ENCODE measurements at places on chromosomes 5 and 9.
A peak's percentile ranks its signal among the peaks of the same experiment; 100 is the strongest.

GRCh38 chr5:115626445-115626823 lies 598 bp upstream of the TMED7 start:
- DNase-seq = peak; percentile 22

DNA sequence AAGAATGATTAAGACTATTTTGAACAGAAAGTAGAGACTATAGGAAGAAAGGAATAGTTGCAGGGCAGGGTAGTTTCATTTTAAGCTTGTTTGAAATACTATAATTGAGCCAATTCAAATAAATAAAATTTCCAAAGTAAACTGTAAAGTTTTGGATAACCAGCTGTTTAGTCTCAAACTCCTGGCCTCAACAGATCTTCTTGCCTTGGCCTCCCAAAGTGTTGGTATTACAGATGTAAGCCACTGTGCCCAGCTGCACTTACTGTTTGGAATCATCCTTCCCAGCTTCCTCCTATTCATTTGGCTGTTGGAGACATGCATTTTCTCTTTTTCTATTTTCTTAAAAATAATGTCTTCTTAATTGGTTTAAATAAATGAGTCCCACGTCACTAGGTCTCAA lies 231.0 kb downstream of the NNT start:
- DNase-seq = no peak

DNA sequence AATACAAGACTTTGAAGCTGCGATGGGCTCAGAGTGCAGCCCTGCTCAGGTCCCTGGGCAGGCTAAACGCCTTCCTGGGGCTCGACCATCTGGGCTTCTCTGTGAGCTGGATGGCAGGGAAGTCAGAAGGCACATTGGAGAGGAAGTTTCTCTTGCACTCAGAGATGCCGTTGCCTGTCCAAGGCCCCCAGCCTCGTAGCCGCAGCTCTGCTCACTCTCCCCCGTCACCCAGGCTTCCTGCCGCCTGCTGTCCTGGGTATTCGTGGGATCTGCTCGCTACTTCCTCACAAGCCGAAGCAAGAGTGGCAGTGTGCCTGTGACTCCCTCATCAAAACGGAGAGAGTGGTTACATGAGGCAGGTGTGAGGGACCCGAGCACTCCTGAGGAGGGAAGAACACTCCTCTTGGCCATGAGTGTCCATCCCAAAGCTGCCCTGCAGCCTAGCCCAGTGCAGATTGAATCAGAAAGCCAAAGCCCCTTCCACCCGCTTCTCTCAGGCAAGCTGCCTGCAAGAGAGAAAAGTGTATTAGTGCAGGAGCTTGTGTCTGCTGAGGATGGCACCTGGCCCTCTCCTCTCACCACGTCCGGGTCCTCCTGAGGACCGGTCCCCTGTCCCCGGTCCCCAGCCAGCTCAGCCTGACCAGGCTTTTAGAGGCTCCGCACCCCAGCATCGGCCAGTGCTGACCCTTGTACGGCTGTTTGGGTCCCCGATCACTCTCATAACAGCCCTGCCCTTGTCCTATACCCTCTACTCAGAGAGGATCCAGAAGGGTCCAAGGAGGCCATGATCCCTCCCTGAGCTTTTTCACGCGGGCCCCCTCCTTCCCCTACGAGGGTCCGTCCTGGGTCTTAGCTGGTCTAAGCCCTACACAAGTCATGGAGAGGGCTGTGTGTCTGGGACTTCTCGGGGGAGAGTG lies 7.3 kb downstream of the FCN2 start:
- DNase-seq = no peak

DNA sequence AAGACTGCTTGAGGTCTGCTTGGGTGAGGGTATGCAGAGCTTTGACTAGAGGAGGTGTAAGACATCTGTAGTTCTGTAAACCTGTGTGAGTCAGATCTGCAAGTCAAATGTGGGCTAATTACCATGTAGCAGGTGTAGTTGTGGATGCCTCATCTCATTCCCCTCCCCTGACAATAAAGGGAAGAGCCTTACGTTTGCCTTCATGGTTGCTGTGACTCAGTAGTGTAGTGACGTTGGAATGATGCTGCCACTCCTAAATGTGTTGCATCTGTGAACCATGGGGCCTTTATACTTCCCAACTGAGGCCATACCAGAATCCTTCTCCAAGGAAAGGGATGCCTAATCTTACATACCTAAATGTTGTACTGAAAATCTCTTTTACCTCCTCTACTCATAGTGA lies 26.0 kb downstream of the PRDM6 start:
- DNase-seq = no peak

DNA sequence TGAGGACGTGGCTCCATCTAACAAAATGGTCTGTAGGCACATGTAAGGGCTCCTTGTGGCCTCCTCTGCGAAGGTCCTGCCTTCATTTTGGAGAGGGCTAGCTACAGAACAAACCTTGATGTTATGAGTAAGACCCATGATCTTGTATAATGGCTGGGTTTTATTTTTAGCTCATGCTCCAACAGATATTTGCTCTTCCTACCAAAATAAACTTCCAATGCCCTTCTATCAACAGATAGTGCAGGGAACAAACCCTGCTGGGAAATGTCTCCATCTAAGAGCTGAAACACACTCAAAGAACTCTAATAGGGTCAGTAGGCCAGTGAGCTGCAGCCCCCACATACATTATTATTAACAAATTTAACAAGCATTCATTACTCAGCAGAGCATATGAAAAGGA lies 189.5 kb downstream of the LURAP1L start:
- DNase-seq = no peak

All from Panc1 (cell line).